ENCODE measurements at places on chromosomes 11 and 22.

- no peak for DNase-seq
Measured at GRCh38 chr11:129658526-129658867, 157.2 kb upstream of the TMEM45B start.

GRCh38 chr11:45798793-45799441 is 6.0 kb upstream of the SLC35C1 start:
- DNase-seq: no peak

DNA sequence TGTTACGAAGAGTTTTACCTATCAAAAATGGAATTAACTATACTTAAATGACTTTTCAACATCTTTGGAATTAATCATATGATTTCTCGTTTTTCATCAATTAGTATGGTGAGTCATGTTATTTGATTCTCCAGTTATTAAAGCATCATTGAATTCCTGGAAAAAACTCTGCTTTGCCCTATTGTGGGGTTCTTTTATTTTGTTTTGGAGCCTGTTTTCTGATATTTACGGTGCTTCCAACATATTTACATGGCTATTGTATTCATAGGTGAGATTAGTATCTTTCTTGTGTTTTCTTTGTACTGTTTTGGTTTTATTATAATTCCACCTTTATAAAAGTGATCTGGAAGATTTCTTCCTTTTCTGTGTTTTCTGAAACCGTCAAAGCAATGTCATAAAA is 902.7 kb downstream of the TBC1D22A start:
- DNase-seq: no peak

DNA sequence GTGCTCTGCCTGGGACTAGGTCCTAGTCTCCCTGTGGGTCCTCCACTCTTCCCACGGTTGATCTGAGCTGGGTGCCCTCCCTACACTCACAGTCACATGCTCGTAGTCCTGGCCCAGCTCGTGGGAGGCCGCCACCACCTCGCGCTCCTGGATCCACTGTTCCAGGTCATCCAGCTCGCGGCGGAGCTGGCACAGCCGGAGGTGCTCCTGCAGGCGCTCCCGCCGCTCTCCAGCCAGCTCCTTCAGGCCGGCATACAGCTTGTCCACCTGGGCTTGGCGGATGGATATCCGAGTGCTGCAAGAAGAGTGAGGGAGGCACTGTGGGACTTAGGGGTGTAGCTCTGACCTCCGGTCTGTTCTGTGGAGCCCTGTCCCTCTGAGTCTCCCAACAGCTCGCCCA is 14.8 kb upstream of the RBM4B start:
- DNase-seq: no peak

DNA sequence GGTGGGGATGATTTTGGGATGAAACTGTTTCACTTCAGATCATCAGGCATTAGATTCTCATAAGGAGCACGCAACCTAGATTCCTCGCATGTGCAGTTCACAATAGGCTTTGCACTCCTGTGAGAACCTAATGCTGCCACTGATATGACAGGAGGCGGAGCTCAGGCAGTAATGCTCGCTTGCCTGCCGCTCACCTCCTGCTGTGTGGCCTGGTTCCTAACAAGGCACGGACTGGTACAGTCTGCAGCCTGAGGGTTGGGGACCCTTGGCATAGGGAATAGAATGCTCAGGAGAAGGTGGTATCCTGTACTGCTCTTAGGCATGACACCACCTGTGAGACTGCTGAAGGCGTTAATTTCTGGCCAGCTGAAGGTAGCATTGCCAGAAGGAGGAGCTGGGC is 47.0 kb downstream of the STIM1 start:
- DNase-seq: no peak

GRCh38 chr11:67472882-67473281 is 3.8 kb upstream of the TMEM134 start:
- no peak for DNase-seq

All from tongue (tissue), 3 donors.